ENCODE measurements at places on chromosomes 2 and 18. TPM values are rescaled to one million over a fixed set of nuclear protein-coding genes. Genes with fewer than 3 reads are reported as not detected.

The ZNF385B gene
- total RNA-seq = 0.20 TPM

The SLC16A14 gene
- 1.4 TPM for total RNA-seq

The DTNA gene
- total RNA-seq = 0.17 TPM

The PLCD4 gene
- 0.31 TPM for total RNA-seq

The SLC25A52 gene
- not detected for total RNA-seq

The SERPINB12 gene
- total RNA-seq = not detected

The THADA gene
- 28.2 TPM for total RNA-seq

The SATB2 gene
- total RNA-seq = 3.9 TPM

The ERMN gene
- not detected for total RNA-seq

The DARS1 gene
- 69.0 TPM for total RNA-seq

The RAB6D gene
- not detected for total RNA-seq

The CYS1 gene
- total RNA-seq = 1.4 TPM

The SGPP2 gene
- total RNA-seq = 0.20 TPM

The GAD1 gene
- 0.79 TPM for total RNA-seq

The ITPRIPL1 gene
- total RNA-seq = not detected

The LYG1 gene
- total RNA-seq = 1.6 TPM

The OR6B3 gene
- not detected for total RNA-seq

The MYOM1 gene
- 0.11 TPM for total RNA-seq

The ARHGAP15 gene
- not detected for total RNA-seq

The CD28 gene
- not detected for total RNA-seq

The FHOD3 gene
- 2.5 TPM for total RNA-seq

The POTEC gene
- total RNA-seq = not detected

The TACR1 gene
- 0.39 TPM for total RNA-seq

The NDUFS1 gene
- 60.0 TPM for total RNA-seq

The MROH2A gene
- total RNA-seq = 0.32 TPM

The TFCP2L1 gene
- total RNA-seq = 0.85 TPM

The SMYD5 gene
- total RNA-seq = 59.8 TPM

The KIF1A gene
- total RNA-seq = 0.62 TPM

The C2orf66 gene
- 0.07 TPM for total RNA-seq

The TMEM198 gene
- total RNA-seq = 0.54 TPM

The LRRC30 gene
- total RNA-seq = not detected

The LCT gene
- total RNA-seq = 0.03 TPM

The CXCR2 gene
- total RNA-seq = not detected

The MRPL19 gene
- total RNA-seq = 61.0 TPM

The LHCGR gene
- total RNA-seq = not detected

The REG1A gene
- total RNA-seq = not detected

The SERPINB10 gene
- 0.22 TPM for total RNA-seq

The RIT2 gene
- not detected for total RNA-seq

The EFHD1 gene
- total RNA-seq = 1.9 TPM

The CPO gene
- total RNA-seq = not detected

The BOLL gene
- not detected for total RNA-seq

The GAREM1 gene
- 2.2 TPM for total RNA-seq

The SERPINB3 gene
- 0.11 TPM for total RNA-seq

The MITD1 gene
- 29.6 TPM for total RNA-seq

The PROC gene
- 3.9 TPM for total RNA-seq

The ZNF804A gene
- not detected for total RNA-seq

The NEU2 gene
- total RNA-seq = not detected

The DSC1 gene
- total RNA-seq = not detected

The HOXD9 gene
- total RNA-seq = 1.7 TPM

The AQP4 gene
- total RNA-seq = not detected

The FSHR gene
- total RNA-seq = not detected

The DLX2 gene
- total RNA-seq = 0.89 TPM

The TXNDC2 gene
- total RNA-seq = 0.38 TPM

The XIRP2 gene
- not detected for total RNA-seq

The DNAJC10 gene
- total RNA-seq = 52.2 TPM

The CD8B gene
- not detected for total RNA-seq

The HOXD13 gene
- total RNA-seq = 0.24 TPM

The APLF gene
- 1.0 TPM for total RNA-seq

The ATP6V1B1 gene
- total RNA-seq = 2.2 TPM

All from A549 treated with DMSO at 1 μM for 4 hours (cell line).